ENCODE measurements at places on chromosomes 5 and 9. TPM values are rescaled to one million over a fixed set of nuclear protein-coding genes. Genes with fewer than 3 reads are reported as not detected.

DNA sequence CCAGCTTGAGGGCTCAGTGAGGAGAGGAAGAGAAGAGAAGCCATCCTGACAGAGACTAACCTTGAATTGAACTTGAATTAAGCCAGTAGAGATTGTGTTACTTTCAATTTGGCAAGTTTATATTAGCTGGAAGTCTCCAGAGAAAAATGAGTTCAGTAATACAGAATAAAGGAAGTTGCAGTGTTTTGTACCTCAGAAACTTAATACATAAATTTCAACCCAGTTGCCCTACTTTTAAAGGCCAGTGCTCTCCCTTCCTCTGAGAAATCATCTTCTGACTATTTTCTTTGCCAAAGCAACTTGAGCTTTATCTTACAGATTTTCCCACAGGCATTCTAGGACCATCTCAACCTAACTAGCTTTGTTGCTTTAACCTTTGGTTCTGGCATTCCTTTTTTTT is 231.0 kb upstream of the GAS1 start:
- H3K4me1 ChIP-seq, result no peaks in the 10 kb centered on the region
- no peaks in the 10 kb centered on the region for H3K36me3 ChIP-seq
- H3K4me3 ChIP-seq, result no peak overlapping the region

- no peaks in the 10 kb centered on the region for H3K27me3 ChIP-seq
- no peak overlapping the region for H3K4me3 ChIP-seq
- no peaks in the 10 kb centered on the region for H3K4me1 ChIP-seq
- H3K36me3 ChIP-seq, result no peaks in the 10 kb centered on the region
- no peak for DNase-seq
These were observed 2300.3 kb upstream of the C9orf72 start for GRCh38 chr9:29873579-29873978.

DNA sequence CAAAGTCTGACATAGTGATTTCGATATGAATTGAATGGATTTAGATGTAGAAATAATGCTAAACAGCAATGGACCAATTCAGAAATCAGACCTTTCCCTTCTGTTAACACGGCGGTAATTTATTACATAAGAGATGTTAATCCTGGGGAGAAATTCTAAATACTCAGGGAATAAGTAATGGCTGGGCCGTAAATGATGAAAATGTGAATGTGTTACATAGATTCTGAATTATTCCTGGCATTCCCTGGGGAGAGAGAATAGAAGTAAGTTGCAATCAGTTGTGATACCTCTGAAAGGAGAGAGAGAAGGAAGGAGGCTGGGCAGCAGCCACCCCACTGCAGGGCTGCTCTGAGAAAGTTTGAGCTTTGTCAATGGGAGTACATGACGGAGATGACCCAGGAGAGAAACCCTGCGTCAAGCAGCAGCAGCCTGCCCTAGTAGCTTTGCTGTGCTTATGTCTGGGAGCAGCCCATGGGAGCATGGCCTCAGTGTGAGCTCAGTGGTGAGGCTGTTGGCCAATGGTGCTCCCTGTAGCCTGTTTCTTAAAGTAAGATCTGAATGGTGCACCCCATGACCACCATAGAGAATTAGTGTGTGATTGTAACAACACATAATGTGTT is 420.1 kb downstream of the MTRR start:
- no peaks in the 10 kb centered on the region for H3K36me3 ChIP-seq
- no peak overlapping the region for H3K27ac ChIP-seq
- no peak for DNase-seq
- no peaks in the 10 kb centered on the region for H3K4me1 ChIP-seq
- no peak overlapping the region for H3K4me3 ChIP-seq

Gene HNRNPA0
- total RNA-seq, result 32.5 TPM

DNA sequence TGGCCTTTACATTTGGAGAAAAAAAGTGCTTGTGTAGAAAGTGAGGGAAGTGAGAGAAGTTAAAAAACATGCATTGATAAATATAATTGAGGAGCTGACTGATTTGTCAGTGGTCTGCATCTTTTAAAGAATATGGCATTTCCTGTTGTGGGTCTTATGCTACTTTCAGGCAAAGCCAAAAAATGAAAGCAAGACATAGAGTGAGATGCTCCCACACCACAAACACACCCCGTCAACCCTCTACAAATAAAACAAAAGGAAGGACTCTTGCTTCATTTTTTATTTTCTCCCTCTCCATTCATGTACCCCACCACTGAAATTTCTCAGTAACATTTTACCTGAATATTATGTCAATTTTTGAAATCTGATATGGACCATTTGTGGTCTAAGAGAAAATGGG is 22.1 kb upstream of the PLCXD3 start:
- H3K27me3 ChIP-seq, result no peaks in the 10 kb centered on the region
- H3K4me1 ChIP-seq, result no peaks in the 10 kb centered on the region
- no peak for DNase-seq
- H3K4me3 ChIP-seq, result no peak overlapping the region
- H3K27ac ChIP-seq, result no peak overlapping the region

Gene CATSPER3
- 1.1 TPM for total RNA-seq

Gene PCDHGA3
- 0.20 TPM for total RNA-seq

GRCh38 chr9:86598411-86599239 is 244.4 kb upstream of the TUT7 start:
- H3K27me3 ChIP-seq, result no peaks in the 10 kb centered on the region
- H3K4me3 ChIP-seq, result no peak overlapping the region
- no peak overlapping the region for H3K27ac ChIP-seq
- H3K36me3 ChIP-seq, result no peaks in the 10 kb centered on the region
- no peaks in the 10 kb centered on the region for H3K4me1 ChIP-seq

DNA sequence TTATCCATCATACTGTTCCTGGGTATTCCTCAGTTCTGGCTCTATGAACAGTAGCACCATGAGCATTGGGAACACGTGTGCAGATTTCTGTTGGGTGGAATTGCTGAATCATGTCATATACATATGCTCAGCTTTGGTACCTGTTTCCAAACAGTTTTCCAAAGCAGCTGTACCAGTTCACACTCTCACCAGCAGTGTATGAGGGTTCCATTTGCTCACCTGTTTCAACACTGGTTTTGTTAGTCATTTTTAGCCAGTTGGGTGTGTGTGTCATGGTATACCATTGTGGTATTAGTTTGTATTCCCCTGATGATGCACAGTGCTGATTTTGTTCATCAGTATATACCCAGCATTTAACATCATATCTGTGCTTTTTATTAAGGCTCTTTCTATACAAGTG is 56.7 kb upstream of the ECM2 start:
- no peaks in the 10 kb centered on the region for H3K36me3 ChIP-seq
- H3K4me1 ChIP-seq, result no peaks in the 10 kb centered on the region
- H3K27ac ChIP-seq, result no peak overlapping the region
- no peak for DNase-seq

DNA sequence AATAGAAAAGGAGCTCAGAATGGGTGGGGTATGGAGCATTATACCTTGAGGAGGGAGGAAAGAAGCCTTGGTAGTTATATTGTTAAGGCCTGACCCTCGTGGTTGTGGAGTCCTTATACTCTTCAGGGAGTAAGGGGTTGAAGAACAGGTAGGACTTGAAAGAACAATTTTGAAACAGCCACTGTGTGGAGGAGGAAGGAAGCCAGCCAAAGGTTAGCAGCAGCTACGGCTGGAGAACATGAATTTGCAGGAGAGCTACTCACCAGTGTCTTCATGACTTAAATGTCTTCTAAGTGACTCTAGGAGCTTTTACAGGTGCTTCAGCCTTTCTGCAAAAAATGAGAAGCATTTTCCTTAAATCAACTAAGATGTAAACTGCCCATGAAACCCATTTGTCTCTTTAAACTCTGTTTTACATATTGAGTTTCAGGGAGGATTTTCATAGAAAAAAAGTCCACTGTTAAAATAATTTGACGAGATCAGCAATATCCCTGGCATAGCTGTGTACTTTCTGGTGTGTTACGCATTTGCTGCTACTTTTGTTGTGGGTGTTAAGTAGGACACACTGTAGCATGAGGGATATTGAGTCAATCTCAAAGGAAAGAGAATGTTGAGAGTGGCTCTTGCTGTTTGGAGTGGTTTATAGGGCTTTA is 110.6 kb upstream of the ELL2 start:
- no peak for DNase-seq
- H3K4me1 ChIP-seq, result no peaks in the 10 kb centered on the region
- H3K27me3 ChIP-seq, result no peaks in the 10 kb centered on the region
- H3K27ac ChIP-seq, result no peak overlapping the region

DNA sequence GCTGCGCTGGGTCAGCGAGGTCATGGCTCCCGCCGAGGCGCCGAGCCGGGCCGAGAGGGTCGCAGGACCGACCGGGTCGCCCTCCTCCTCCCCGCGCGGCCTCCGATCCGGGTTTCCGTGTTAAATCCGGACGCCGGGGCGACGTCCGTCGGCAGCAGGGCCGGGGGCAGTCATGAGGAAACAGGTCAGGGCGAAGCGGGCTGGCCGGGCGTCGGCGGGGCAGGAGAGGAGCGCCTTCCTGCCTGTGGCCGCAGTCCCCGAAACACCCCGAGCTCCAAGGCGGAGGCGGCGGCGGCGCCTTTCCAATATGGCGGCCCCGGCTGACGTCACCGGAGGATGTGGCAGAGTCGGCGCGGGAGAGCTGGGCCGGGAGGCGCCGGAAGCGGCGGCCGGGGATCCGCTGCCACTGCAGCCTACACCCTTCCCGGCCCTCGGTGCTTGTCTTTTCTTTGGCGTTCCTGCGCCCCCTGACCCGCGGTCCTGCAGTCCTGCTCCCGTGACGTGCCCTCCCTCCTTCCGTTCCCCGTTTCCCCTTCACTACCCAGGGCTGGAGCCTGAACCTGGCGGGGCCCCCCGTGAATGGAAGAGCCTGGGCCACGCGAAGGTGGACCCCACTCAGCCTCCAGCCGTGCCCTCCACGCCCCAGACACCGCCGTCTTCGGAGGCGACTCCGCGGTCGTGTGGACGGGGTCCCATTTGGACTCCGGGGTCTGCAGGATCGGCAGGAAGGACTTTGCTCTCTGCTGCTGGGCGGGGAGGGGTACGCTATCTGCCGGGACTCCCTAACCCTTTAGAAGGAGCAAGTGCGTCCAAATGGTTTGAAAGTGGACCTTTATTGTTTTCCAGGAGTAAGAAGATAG is at the start of gene GOLPH3:
GOLPH3 (minus strand) TSS at position 309 of the 860 bp plus-strand sequence; CDS start at position 24, 285 bp downstream.
- H3K4me1 ChIP-seq, result peaks cover 16% of the 10 kb centered on the region
- peak; percentile 90 for DNase-seq
- H3K4me3 ChIP-seq, result peak within 1 kb of the TSS; percentile 81
- H3K27me3 ChIP-seq, result no peaks in the 10 kb centered on the region
- peak within 1 kb of the TSS; percentile 94 for H3K27ac ChIP-seq
- H3K36me3 ChIP-seq, result peaks cover 22% of the 10 kb centered on the region

DNA sequence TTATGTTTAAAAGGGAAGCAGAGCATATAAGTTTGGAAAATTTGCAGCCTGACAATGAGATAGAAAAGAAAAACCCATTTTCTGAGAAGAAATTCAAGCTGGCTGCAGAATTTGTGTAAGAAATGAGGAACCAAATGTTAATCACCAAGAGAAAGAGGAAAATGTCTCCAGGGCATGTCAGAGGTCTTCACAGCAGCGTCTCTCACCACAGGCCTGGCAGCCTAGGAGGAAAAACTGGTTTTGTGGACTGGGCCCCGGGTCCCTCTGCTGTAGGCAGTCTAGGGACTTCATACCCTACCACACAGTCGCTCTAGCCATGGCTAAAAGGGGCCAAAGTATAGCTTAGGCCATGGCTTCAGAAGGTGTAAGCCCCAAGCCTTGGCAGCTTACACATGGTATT is 32.1 kb upstream of the HSD17B4 start:
- H3K4me1 ChIP-seq, result peaks cover 5% of the 10 kb centered on the region
- peaks cover 3% of the 10 kb centered on the region for H3K27me3 ChIP-seq
- no peak overlapping the region for H3K4me3 ChIP-seq
- no peak for DNase-seq

DNA sequence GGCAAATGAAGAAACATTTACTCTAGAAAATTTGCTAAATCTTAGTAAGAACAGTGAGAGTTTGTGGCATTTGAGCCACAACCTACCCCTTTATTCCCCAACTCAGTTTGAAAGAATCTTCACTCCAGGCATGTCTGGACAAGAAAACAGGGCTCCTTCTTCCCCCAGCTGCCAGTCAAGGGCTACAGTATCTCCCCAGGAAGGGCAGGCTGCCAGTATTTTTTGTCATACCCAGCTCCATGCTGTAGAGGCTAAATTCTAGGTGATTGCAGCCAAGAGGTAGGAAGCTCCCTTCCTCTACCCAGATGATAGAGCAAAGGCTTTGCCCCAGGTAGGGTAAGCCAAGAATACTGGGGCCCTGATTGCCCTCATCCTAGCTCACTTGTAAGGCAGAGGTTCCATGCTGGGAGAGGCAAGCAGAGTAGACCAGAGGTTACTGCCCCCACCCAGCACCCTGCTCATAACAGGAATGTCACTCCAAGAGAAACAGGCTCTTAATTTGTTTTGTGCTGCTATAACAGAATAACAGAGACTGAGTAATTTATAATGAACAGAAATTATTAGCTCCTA is 20.0 kb upstream of the GRPEL2 start:
- no peak overlapping the region for H3K4me3 ChIP-seq
- H3K4me1 ChIP-seq, result no peaks in the 10 kb centered on the region
- no peaks in the 10 kb centered on the region for H3K27me3 ChIP-seq
- DNase-seq, result no peak

Gene C1QTNF2
- total RNA-seq, result not detected

Gene IFNA13
- not detected for total RNA-seq

DNA sequence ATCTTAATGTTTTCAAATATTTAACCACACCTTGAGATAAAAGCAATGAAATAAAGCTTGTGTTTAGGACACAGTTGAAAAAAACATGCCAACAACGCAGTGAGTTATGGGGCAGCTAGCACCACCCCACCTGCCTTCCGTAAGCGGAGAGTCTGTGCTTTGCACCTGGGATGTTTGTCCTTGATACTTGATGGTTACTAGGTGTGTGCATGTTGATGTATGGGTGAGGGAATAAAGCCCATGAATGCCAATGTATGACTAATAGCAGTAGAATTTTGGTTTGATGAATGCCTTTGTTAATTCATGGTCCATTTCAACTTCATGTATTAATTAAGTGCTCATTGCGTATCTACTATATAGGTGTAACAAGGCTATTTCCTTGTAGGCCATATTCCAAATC is 74.0 kb downstream of the PCSK5 start:
- peaks cover 14% of the 10 kb centered on the region for H3K4me1 ChIP-seq
- H3K27me3 ChIP-seq, result no peaks in the 10 kb centered on the region
- no peaks in the 10 kb centered on the region for H3K36me3 ChIP-seq
- no peak overlapping the region for H3K4me3 ChIP-seq
- H3K27ac ChIP-seq, result no peak overlapping the region
- no peak for DNase-seq

- no peaks in the 10 kb centered on the region for H3K4me1 ChIP-seq
- no peaks in the 10 kb centered on the region for H3K27me3 ChIP-seq
- H3K4me3 ChIP-seq, result no peak overlapping the region
These were observed 581.9 kb upstream of the BRINP1 start for GRCh38 chr9:119951090-119951489.

Gene CKMT2
- total RNA-seq, result 0.58 TPM

DNA sequence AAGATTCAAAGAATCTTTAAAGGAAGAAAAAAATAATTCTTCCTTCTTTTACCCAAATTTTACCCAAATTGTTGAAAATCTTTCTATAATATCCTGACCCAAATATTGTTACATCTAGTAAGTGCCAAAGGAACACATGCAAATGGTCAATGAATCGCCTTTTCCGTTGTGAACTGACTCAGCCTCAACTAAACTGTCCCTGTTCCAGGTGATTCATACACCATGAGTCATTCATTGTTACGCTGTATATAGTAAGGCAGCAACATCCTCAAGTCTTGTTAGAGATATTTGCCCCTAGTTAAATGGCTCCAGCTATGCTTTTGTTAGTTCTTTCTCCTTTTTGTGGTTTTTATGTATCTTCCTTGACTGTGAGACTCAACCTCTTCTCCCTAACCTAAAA is 9.7 kb downstream of the PTGER4 start:
- H3K4me3 ChIP-seq, result no peak overlapping the region
- H3K27me3 ChIP-seq, result no peaks in the 10 kb centered on the region
- H3K36me3 ChIP-seq, result peaks cover 6% of the 10 kb centered on the region
- no peak overlapping the region for H3K27ac ChIP-seq

GRCh38 chr9:75996726-75997125 is 106.3 kb downstream of the PCSK5 start:
- H3K27me3 ChIP-seq, result no peaks in the 10 kb centered on the region
- H3K4me3 ChIP-seq, result no peak overlapping the region
- no peaks in the 10 kb centered on the region for H3K36me3 ChIP-seq
- no peak for DNase-seq
- no peak overlapping the region for H3K27ac ChIP-seq
- no peaks in the 10 kb centered on the region for H3K4me1 ChIP-seq

Data from T-cell (primary cell).